Activated CD4-positive, alpha-beta T cell treated with anti-CD3 and anti-CD28 coated beads for 4 hours (primary cell): ENCODE measurements at places on chromosomes 4 and X.

- DNase-seq = no peak
Observed at GRCh38 chr4:186810613-186811150, 87.0 kb upstream of the FAT1 start.

DNA sequence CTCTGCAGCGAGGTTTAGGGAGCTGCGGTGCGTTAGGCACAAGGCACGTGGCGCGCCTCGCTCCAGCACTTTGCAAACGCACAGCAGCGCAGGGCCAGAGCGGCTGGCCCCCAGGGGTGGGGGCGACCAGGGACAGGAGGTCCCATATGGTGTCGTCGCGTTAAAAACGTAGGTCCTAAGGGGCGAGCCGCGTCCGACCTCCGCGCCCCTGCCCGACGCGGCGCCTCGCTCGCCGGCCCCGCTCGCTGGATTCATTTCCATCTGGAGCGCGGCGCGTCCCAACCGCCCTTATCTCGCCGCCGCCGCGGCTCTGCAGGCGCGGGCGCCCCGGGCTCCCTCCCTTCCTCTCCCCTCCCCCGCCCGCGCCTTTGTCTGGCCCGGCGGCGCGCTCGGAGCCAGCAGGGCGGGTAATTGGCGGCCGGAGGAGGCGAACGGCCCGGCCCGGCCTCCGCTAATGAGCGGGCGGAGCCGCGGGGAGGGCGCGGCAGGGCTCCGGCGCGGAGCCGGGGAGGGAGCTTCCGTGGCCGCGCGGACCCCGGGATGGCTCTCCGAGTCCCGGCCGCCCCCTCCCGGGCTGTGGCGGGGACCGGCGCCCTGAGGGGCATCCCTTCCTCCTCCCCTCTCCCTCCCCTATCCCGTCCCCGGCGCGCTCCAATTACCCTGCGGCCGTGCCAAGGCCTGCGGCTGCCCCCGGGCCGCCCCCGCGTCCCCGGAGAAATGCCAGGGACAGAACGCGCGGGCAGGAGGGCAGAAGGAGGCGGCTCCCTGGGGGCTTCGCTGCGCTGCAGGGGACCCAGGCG lies 409.0 kb downstream of the BCOR start:
- DNase-seq = peak; percentile 4

- no peak for DNase-seq
Observed at GRCh38 chrX:136467303-136467702, 20.4 kb upstream of the BRS3 start.

DNA sequence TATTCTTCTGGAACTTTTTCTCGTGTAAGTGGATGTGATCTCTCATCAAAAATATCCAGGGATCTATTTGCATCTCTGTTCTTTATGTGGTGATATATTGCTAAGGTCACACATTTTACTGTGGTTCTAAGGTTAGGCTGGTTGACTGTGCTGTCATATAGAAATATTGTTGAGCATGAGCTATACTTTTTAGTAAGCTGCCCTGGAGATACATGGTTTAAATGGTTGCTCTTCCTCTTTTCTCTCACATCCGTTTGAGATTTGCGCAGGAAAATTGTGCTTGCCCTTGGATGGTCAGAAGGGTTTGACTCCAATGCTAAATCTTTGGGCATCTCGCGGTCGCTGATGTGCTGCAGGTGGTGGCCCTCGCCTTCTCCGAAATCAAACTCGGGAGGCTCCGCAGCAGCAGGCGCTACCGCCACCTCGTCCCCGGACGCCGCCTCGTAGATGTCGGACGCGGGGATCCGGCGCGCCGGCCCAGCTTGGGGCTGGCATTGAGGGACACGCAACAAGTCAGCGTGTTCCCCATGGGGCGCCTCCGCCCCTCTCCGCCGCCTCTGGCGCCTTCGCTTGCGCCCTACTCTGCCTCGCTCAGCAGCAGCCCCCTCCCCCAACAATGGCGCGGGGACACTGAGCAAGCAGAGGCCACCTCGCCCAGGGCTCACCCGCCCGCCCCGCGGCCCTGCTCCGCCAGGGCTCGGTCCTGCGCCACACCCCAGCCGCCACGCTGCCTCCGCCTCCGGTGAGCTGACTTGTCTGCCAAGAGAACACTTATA lies 154.5 kb downstream of the MSN start:
- DNase-seq = peak; percentile 24

- no peak for DNase-seq
Observed at GRCh38 chr4:13922459-13922858, 294.9 kb upstream of the BOD1L1 start.

DNA sequence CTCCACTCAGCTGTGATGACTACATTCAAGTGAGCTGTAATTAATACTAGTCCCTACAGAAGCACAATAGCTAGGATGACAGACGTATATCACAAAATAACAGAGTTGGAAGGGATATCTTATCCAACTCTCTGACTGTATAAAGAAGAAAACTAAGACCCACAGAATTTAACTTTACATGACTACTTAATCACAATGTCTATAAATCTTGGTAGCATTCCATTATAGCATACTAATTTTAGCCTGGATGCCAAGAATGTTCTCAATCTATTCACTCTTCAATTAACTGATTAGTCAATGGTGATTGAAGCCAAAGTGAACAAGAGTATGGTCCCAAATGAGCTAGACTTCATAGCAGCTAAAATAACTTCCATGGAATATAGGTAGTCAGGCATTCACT lies 31.2 kb downstream of the RPS6KA6 start:
- no peak for DNase-seq

DNA sequence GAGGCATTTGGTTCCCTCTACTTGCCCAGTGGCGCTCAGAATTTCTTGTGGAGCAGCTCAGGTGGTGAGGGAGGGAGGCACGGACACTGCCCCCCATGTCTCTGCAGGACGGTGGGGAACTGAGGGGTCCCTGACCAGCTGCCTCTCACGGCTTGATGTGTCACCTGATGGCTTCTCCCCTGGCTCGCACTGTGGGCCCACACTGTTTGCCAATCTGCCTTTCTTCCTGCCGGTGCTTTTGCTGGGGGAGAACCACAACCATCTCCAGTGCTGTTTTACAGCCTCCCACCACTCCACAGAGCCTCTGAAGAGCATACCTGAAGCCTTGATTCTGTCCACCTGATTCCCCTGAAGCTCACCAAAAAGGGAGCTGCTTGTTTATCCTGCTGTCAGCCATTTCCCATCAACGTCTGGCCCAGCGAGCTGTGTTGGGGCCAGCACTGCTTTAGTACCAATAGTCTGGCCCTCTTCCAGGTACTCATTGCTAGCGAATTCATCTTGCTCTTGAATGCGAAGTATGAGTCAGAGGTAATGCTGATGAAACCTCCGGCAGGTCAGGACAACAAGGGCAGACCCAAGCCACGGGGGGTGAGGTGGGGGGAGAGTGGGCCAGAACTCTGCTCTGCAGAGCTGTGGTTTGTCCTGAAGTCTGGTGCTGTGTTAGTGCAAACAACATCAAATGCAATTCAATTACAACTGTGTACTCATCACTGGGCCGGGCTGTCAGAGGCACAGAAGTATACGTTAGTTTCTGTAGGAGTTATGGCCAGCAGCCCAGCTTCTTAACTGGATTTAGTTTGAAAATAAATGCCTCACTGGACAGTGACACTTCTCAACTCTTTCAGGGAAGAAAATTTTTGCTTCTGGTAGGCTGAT lies 208.3 kb upstream of the JADE1 start:
- DNase-seq = no peak

DNA sequence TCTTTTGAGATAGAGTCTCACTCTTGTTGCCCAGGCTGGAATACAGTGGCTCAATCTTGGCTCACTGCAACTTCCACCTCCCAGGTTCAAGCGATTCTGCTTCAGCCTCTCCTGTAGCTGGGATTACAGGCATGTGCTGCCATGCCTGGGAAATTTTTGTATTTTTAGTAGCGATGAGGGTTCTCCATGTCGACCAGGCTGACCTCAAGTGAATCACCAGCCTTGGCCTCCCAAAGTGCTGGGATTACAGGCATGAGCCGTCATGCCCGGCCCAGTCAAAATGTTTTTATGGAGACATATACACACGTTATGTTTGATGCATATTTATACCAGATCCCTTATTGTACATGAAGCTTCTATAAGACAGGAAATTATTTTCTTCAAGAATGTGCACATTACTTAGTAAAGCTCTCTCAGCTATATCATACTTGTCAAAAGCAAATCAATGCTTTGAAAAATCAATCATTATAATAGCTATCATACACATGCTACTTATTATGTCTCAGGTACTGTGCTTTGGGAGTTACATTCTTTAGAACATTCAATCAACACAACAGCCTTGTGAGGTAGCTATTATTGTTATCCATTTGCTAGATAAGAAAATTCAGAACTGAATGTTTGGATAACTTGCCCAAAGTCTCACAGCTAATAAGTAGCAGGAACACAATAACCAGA lies 269.2 kb downstream of the FSTL5 start:
- DNase-seq = no peak

GRCh38 chr4:145935253-145936141 lies 3.1 kb downstream of the ZNF827 start:
- DNase-seq = no peak

GRCh38 chrX:49106930-49107329 lies 16.6 kb downstream of the GPKOW start:
- no peak for DNase-seq

DNA sequence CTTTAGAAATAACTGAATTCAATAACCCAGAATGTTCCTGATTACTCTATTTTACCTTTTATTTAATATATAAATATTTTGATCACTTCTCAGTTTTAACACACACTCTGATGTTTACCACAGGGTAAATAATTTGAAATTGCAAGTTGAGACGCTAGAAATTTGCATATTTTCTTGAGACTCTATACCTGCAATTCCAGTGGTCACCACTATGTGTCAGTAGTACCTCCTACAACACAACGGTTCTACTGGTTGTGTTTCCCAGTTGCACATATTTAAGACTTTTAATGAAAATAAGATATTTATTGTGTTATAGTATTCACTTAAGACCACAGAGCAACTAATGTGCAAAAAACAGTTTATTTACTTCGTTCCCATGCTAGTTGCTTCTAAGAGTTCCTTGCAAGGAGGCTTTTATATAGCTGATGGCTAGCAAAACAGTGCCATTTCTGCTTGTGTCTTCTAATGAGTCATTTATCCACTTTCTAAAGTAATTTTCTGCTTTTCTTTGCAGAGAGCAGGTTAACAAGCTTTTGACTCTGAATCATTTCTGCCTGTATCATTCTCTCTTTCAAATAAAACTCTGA lies 98.9 kb upstream of the PDLIM3 start:
- no peak for DNase-seq

DNA sequence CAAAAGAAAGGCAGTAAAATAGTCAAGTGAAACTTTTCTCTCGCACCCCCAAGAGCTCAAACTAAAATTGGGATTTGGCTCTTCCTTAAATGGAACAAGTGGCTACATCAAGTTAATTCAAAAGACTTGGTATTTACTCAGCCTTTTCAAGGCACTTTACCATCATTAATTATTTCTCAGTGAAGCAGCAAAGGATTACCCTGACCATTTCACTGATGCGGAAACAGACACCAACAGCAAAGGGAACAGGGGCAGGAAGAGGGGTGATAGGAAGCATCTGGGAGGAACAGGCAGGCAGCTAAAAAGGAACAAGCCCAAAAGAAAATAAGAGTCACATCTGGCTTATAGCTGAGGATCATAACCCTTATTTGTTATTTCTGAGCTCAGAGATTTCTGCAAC lies 2.7 kb downstream of the SCML2 start:
- no peak for DNase-seq

DNA sequence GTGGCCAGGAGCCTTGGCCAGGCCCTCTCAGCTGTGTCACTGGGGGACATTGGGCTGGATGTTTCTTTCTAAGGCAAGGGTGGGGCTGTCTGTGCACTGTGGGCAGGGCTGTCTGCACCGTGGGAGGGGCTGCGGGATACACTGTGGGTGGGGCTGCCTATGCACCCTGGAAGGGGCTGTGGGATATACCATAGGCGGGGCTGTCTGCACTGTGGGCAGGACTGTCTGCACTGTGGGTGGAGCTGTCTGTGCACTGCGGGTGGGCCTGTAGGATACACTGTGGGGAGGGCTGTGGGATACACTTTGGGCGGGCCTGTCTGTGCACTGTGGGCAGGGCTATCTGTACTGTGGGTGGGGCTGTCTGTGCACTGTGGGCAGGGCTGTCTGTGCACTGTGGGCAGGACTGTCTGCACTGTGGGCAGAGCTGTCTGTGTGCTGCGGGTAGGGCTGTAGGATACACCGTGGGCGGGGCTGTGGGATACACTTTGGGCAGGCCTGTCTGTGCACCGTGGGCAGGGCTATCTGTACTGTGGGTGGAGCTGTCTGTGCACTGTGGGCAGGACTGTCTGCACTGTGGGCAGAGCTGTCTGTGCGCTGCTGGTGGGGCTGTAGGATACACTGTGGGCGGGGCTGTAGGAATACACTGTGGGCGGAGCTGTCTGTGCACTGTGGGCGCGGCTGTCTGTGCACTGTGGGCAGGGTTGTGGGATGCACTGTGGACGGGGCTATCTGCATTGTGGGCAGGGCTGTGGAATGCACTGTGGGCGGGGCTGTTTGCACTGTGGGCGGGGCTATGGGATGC lies 31.1 kb downstream of the ACOX3 start:
- peak; percentile 45 for DNase-seq

DNA sequence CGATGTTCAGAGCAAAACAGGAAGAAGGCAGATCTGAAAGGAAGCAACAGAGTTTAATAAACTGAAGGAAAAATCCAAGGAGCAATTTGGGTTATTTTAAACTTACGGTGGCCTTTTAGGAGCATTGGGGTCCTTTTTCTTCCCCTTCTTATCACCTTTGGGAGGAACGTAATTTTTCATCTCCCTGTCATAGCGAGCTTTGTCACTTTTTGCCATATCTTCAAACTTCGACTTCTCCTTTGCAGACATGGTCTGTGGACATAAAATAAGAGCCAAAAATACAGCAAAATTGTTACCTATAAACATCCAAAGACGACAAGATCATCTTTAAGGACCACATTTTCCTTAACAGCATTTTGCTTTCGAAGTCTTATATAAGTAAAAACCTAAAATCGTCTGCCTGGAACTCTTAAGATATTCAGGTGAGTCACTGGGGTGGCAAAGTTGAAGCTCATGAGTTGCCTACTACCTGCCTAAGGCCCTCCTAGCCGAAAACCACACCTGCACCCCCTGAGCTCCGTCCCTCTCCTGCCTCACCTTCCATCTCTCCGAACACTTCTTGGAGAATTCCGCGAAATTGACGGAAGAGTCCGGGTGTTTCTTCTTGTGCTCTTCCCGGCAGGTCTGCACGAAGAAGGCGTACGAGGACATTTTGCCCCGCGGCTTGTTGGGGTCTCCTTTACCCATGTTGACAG lies 1.0 kb downstream of the HMGB2 start:
- DNase-seq = peak; percentile 22
